ENCODE measurements at places on chromosomes 3 and 15. TPM values are rescaled to one million over a fixed set of nuclear protein-coding genes. Genes with fewer than 3 reads are reported as not detected.

ISLR2 gene
- not detected for total RNA-seq

DLL4 gene
- 0.18 TPM for total RNA-seq

ALDH1A3 gene
- total RNA-seq = not detected

PLSCR2 gene
- 0.25 TPM for total RNA-seq

ZNF80 gene
- 0.27 TPM for total RNA-seq

FGD5 gene
- 0.09 TPM for total RNA-seq

STAC gene
- 0.26 TPM for total RNA-seq

CERS3 gene
- 0.41 TPM for total RNA-seq

SERINC4 gene
- total RNA-seq = 0.42 TPM

RETNLB gene
- total RNA-seq = not detected

CPEB1 gene
- 0.16 TPM for total RNA-seq

PLS1 gene
- 5.4 TPM for total RNA-seq

SCN11A gene
- 0.09 TPM for total RNA-seq

TTC21A gene
- 2.3 TPM for total RNA-seq

DNAJA4 gene
- total RNA-seq = 41.5 TPM
